Neural cell (in vitro differentiated cells): ENCODE measurements at places on chromosomes 6 and 20. TPM values are rescaled to one million over a fixed set of nuclear protein-coding genes. Genes with fewer than 3 reads are reported as not detected.

C6orf52 gene
- 5.7 and 9.4 TPM in 2 replicates for polyA plus RNA-seq

SGK2 gene
- 0.81 and 5.8 TPM in 2 replicates for polyA plus RNA-seq

UST gene
- polyA plus RNA-seq: 6.3 and 7.5 TPM in 2 replicates

MSH5 gene
- polyA plus RNA-seq: 5.1 and 7.8 TPM in 2 replicates

HDAC2 gene
- polyA plus RNA-seq: 307 and 312 TPM in 2 replicates
